ENCODE measurements at places on chromosomes 3 and 15.

- no peak for DNase-seq
Observed at GRCh38 chr15:101406526-101407195, 82.8 kb downstream of the PCSK6 start.

DNA sequence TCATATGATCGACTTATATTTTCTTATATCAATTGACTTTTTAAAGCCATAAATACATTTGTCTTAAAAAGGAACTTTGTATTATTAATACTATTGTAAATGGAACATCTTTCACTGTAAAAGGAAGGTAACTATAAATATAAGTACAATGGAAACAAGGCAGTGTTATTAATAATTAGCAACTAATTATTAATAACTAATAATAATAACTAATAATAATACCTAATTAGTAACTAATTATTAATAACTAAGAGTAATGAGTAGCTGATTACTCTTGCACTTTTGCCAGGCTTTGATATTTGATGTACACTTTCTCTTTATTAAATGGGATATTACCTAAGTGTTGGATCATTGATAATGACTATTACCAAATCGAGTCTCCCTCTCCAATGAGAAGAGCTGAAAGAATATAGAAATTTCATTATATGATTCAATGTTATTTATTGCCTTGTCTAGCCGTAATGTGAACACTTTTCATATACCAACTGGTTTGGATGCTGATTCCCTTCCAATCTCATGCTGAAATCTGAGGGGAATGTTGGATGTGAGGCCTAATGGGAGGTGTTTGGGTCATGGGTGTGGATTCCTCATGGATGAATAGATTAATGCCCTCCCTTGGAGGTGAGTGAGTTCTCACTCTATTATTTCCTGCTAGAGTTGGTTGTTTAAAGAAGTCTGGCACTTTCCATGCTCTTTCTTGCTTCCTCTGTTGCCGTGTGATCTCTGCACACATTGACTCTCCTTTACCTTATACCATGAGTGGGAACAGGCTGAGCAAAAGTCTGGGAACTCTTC lies 202.1 kb upstream of the ZBTB20 start:
- DNase-seq = no peak

DNA sequence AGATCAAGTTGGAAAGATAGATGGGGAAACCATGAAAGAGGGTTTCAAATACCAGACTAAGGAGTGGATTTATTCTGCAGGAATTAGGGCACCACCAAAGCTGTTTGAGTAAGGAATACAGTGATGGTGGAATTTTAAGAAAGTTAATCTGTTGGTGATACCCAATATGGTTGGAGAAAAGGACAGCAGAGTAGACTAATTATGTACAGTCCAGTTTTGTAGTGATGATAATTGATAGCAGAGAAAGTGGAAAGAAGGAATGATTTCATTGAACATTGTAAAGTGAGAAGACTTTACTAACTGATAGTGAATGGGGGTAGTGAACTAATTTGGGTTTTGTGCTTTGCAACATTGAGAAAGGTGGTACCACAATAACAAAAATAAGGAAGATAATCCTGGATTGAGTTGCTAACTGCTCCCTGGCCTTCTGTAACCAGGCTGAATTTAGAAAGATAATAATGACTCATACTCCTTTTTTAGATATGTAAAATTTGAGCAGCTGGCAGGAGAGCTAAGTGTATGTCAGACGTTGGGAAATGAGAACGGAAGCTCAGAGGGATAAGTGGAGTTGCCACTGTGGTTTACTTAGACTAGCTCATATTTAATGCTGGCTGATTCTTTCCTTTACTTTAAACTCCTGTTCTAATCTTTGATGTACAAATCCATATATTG lies 16.9 kb downstream of the TCAIM start:
- no peak for DNase-seq

DNA sequence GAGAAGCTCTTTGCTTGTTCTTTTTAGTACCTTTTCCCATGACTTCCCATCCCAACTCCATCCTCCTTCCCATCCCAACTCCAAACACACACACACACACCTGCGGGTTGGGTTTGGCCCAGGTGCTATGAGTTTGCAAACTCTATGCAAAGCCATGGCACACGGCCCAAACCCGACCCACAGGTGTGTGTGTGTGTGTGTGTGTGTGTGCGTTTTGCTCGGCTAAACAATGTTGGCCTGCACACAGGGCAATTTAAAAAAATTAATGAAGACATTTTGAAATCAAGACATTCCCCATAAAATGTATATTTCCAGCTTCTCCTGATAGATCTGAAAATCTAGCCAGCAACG lies 103.7 kb upstream of the TLE3 start:
- DNase-seq = no peak

GRCh38 chr3:14564741-14565140 lies 24.6 kb upstream of the GRIP2 start:
- no peak for DNase-seq

GRCh38 chr3:64884536-64884935 lies 196.7 kb upstream of the ADAMTS9 start:
- DNase-seq = no peak

DNA sequence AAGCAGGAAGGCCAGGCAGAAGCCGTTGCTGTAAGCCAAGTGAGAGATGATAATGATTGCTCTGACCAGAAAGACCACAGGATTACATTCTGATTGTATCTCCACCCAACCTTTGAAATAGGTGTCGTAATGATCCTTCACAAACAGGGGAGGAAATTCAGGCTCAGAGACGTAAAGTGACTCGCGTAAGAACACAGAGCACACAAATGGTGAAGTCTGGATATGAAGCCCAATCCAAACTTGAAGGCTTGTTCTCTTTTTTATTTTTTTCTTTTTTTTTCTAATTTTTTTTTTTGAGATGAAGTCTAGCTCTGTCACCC lies 25.3 kb upstream of the PIAS1 start:
- no peak for DNase-seq

GRCh38 chr3:27637346-27637995 lies 84.7 kb downstream of the EOMES start:
- DNase-seq = no peak

GRCh38 chr3:155560135-155560534 lies 184.7 kb downstream of the PLCH1 start:
- no peak for DNase-seq

GRCh38 chr3:14253707-14254382 lies 75.2 kb downstream of the LSM3 start:
- no peak for DNase-seq

DNA sequence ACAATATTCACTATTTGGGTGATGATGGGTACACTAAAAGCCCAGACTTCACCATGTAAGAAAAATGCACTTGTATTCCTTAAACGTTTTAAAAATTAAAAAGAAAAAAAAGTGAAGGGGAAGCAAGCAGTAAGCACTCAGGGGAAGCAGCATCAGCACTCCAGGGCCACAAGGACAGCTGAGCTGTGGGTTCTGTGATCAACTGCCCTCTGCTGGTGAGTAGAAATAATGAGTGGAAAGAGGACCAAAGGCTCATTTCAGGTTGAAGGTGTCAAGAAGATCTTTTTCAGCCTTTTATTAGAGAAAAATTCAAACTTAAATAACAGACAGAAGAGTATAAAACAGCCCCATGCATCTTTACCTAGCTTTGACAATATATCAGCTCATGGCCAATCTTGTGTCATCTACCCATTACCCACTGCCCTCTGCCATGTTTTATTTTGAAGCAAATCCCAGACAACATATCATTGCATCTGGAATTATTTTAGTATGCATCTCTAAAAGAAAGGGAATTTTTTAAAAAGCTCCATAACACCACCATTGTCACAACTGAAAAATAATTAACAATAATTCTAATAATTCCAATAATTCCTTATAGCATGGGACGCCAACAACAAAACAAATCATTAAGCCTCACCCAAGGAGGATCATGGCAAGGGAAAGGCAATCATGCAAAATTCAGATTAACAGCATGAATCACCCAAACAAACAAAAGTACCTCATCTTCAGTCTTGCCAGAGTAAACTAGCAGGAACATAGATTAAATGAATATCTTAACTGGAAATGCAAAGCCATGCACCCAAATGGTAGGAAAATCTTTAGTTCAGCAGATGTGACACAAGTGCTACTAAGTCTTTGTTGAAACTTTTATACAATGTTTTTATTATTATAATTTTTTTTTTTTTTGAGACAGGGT lies 42.5 kb downstream of the TAMM41 start:
- peak; percentile 29 for DNase-seq

- no peak for DNase-seq
Observed at GRCh38 chr3:56823421-56823926, 21.7 kb upstream of the ARHGEF3 start.

DNA sequence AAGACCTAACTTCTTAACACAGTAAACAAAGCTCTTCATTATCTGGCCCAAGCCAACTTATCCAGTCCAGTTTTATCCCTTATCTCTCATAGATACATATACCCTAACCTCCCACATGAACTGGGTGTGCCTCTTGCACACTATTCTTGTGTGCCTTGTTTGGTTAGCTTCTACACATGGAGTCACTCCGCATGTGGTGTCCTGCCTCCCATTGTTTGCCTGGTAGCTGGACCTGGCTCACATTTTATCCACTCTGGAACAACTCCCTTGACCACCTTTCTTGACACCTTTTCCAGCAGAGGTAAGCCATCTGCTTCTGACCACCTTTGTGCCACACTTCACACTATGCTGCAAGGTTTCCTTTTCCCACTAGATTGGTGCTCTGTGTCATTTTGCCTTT lies 15.2 kb downstream of the TIPARP start:
- DNase-seq = no peak

DNA sequence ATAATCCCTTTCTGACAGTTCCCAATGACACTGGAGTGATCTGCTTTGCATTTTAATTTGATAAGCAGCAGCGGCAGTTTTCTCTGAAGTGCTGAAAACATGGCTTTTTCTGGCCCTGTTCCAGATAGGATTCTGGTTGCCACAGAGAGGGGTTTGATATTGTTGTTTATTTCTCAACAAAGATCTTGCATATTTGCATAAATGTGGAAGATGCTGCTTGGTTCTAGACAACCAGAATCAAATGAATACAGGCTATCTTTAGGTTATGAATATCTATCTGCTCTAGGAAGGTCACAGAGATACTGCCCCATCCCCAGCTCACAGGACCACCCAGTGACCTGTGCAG lies 137.1 kb downstream of the ZNF609 start:
- DNase-seq = no peak

GRCh38 chr15:99916668-99917223 lies 183.5 kb upstream of the LYSMD4 start:
- DNase-seq = no peak

GRCh38 chr3:41522612-41523011 lies 323.3 kb downstream of the CTNNB1 start:
- no peak for DNase-seq

DNA sequence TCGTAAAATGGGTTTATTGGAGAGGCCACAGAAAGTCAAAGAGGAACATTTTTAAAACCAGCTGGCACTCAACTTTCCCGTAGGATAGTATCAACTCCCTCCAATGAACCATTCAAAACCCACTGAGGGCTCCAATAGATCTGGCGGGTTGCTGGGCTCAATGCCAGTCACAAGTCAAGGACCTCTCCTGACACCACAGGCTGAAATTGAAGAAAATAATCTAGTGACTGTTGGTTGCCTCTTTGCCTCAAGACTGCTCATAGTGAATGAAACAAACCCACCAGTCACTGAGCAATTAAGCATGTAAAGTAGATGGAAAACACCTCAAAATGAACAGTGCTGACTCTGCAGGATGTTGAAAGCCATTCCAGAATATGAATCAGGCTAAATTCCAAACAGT lies 500.6 kb upstream of the AGTR1 start:
- no peak for DNase-seq

Data from kidney epithelial cell (primary cell).